Cerebellum (tissue), 4 donors: ENCODE measurements at places on chromosomes 2 and 18.
A peak's percentile ranks its signal among the peaks of the same experiment; 100 is the strongest.

GRCh38 chr2:12617366-12617765 is 99.4 kb upstream of the TRIB2 start:
- DNase-seq = no peak

GRCh38 chr2:72696559-72696958 is 129.3 kb downstream of the EXOC6B start:
- DNase-seq = no peak

- no peak for DNase-seq
These were observed 57.8 kb downstream of the RBKS start for GRCh38 chr2:27832396-27832795.

GRCh38 chr2:235390108-235390815 is 103.6 kb upstream of the AGAP1 start:
- no peak for DNase-seq

DNA sequence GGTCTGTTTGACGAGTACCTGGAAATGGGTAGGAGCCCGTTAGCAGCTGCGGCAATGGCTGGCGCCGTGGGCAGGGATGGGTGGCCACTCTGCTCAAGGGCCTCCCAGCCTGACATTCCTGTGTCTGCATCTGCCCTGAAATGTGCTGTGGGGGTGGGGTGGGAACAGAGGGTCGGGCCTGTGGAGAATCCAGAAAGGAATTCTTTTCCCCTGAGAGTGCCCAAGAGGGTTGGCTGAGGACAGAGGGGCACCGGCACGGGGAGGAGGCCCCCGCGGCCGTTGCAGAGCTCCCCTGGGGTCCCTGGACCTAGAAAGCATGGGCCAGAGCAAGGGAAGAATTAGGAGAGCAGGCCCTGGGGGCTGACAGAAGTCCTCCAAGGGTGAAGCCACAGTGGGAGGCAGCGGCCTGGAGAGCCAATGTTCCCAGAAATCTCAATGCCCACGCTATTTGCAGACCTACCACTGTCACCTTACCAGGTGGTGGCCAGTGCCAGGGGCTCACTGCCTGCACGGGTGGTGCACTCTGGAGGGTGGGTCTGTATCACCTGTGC is 27.8 kb downstream of the ANO7 start:
- no peak for DNase-seq

- no peak for DNase-seq
These were observed 275.7 kb downstream of the PDE11A start for GRCh38 chr2:177796654-177797415.

- DNase-seq = no peak
These were observed 340.6 kb downstream of the HRH4 start for GRCh38 chr18:24801001-24801400.

DNA sequence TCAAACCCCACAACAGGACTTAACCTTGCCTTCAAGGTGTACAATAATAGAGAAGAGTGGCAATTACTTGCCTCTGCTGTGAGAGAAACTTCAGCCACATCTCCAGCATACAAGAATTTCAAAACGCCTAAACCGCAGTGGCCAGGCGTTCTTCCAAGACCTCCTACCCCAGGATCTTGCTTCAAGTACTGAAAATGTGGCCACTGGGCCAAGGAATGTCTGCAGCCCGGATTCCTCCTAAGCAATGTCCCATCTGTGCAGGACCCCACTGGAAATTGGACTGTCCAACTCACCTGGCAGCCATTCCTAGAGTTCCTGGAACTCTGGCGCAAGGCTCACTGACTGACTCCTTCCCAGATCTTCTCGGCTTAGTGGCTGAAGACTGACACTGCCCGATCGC is 2.8 kb upstream of the CYB5A start:
- DNase-seq = no peak

DNA sequence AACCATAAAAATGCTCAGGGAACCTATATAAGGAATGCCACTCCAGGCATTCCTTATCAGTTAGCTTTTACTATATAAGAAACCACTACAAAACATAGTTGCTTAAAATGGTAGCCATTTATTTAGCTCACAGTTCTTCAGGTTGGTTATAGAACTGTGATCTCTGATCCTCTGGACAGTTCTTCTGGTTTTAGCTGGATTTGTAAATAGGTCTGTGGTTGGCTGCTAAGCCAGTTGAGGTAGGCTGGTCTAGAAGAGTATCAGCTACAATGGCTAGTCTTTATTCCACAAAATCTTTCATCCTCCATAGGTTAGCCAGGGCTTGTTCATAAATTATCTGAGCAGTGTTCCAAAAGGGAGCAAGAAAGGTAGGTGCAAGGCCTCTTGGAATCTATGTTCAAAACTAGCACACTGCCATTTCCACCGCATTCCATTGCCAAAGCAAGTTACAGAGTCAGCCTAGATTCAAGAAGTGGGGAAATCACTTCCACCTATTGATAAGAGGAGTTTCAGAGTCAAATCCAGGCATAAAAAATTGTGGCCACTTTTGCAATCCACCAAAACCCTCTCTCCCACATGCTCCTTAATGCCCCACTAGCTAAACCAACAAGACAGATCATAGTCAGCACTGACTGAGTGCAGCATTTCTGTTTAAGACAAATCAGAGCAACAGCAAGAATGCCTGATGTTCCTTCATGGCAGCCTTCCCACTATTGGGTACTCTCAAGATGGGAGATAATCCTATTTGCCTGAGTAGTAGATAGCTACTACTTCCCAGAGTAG is 146.4 kb downstream of the IRS1 start:
- DNase-seq = no peak

GRCh38 chr2:103235283-103235682 is 473.5 kb downstream of the TMEM182 start:
- no peak for DNase-seq

- DNase-seq = no peak
These were observed 98.0 kb downstream of the STPG4 start for GRCh38 chr2:47056868-47057686.

DNA sequence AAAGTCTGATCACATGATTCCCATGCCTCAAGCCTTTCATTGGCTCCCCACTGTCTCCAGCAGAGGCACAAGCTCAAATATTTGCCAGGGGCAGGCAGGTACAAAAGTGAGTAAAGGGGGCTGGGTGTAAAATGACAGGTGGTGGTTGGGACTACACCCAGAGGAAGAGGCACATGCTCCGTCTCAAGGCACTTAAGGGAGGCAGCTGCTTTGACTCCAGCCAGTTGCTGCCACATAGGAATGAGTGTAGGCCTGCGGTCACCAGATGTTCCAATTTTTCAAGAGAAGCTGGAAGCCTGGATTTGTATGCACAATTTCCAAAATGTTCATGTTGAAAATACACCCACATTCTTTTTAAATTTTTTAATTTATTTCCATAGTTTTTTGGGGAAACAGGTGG is 164.4 kb downstream of the UPP2 start:
- no peak for DNase-seq

- DNase-seq = peak; percentile 85
These were observed 36.0 kb upstream of the EML4 start for GRCh38 chr2:42132966-42133641.

GRCh38 chr18:48134609-48135008 is 204.2 kb upstream of the SMAD2 start:
- DNase-seq = no peak

- DNase-seq = no peak
These were observed 61.0 kb downstream of the DAW1 start for GRCh38 chr2:227932403-227932802.

- DNase-seq = no peak
These were observed 20.9 kb upstream of the RAB11FIP5 start for GRCh38 chr2:73133566-73134197.

DNA sequence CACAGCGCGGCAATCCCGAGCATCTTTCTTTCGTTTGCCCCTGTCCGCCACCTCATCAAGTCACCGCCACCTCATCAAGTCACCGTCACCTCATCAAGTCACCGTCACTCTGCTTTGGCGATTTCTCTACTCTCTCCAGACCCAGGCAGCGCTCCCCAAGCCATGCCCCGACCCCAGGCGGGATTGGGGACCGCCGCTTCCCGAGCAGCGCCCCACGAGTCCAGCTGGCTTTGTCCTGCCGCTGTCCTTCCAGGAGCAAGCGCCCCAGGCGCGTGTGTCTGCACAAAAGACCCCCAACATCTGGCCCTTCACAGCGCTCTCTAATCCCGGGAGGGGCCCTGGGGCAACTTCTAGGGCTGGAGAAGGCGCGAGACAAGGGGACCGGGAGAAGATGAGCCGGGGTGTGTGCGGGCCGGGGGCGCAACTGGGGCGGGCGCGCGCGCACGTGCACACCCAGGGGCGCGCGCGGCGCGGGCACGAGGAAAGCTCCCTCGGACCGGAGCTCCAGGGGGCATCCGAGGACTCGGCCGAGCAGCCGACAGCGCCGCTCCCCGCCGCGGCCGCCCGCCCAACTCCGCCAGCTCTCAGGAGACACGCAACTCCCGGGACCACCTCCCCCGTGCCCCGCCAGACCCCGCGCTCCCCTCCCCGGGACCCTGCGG is 633 bp upstream of the RNF152 start:
- peak; percentile 52 for DNase-seq

- DNase-seq = no peak
These were observed 7.2 kb upstream of the DCTN1 start for GRCh38 chr2:74387346-74387745.

DNA sequence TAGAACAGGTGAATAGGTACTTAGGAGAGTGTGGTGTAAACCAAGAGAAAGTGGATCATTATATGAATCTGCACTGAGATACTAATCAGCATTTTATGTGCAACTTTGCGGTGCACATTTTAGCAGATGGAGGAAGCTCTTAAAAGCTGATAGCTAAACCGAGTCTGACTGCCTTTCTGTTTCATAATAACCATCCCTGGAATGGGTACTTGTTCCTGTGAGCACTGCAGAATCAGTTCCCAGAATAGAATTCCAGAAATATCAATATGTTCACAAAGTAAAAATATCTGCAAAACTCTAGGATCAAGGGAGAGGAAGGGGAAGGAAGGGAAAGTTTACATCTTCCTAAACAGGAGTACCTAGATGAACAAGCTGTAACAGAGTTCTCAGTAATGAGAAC is 432.2 kb upstream of the HNRNPA3 start:
- no peak for DNase-seq

- DNase-seq = no peak
These were observed 107.4 kb downstream of the POLR1A start for GRCh38 chr2:85998071-85998991.

- no peak for DNase-seq
These were observed 154.0 kb upstream of the NFATC1 start for GRCh38 chr18:79241755-79242154.

GRCh38 chr2:202609381-202610145 is 25.2 kb upstream of the FAM117B start:
- DNase-seq = no peak

- no peak for DNase-seq
These were observed 78.8 kb upstream of the CAPN13 start for GRCh38 chr2:30886080-30886479.

- DNase-seq = no peak
These were observed 184.2 kb downstream of the PIEZO2 start for GRCh38 chr18:10965119-10965518.

DNA sequence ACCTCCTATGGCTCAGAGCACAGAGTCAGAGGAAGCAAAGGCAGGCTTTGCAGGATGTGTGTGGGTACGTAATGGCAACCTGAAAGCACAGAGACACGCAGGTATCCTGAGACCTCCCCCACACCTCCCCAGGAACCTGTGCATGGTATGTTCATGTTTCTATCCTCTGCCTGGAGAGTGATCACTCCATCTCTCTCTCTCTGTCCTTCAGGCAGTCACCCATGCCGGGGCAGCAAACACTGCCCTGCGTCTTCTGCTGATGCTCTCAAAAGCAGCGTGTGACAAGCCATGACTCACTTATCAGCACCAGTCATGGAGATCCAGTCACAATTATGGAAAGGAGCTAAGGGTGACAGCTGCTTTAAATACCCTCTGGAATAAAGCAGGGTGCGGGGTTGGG is 52.7 kb downstream of the PDCL3 start:
- no peak for DNase-seq

- no peak for DNase-seq
These were observed 62.8 kb upstream of the OTOS start for GRCh38 chr2:240203031-240203787.

GRCh38 chr2:36462311-36462935 is 106.8 kb downstream of the CRIM1 start:
- DNase-seq = no peak

- no peak for DNase-seq
These were observed 274.8 kb downstream of the PDE11A start for GRCh38 chr2:177797808-177798207.
